KBM-7 (cell line): ENCODE measurements at places on chromosomes 1 and 21.

- DNase-seq = no peak
Observed at GRCh38 chr1:237887542-237887941, 3.2 kb downstream of the ZP4 start.

GRCh38 chr1:228898582-228898992, 163.3 kb downstream of the RHOU start:
- DNase-seq = peak; percentile 78

DNA sequence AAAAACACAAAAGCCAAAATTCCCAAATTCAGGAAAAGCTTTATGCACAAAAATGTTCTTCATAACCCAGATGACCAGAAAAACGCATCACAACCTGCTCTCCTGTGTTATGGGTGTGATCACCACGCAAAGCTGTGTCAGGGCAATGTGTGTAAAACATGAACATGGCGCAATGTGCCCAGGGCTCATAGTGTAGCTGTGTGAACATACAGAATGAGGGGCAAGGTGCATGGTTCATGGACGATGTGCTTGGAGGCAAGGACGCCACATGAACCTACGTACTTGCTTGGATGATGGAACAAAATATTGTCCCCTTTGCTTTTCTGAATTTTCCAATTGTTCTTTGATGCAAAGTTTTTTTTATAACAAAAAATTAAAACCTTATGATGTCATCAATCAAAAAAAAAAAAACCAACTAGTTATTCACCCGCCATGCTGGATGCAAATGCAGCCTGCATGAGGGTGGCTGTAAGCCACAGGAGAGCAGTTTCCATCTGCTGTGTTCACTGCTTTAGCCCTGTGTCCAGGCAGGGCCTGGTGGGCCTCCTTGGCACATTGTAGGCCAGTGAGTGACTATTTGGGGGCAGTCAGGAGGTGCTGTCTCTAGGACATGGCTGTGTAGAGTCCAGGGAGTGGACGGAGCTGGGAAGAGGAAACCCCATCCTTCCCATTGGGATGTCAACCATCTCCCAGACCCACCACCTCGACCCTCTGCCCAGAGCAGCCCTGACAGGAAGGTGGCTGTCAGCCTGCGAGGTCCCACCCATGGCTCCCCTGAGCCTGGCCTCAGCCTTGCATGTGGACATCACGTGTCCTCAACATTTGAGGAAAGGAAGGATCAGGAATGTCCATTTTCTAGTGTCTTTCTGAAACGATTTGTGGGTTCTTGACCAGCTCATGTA, 13.6 kb downstream of the KRTAP10-1 start:
- DNase-seq = no peak

GRCh38 chr1:178530037-178530402, 17.1 kb downstream of the TEX35 start:
- DNase-seq = no peak

DNA sequence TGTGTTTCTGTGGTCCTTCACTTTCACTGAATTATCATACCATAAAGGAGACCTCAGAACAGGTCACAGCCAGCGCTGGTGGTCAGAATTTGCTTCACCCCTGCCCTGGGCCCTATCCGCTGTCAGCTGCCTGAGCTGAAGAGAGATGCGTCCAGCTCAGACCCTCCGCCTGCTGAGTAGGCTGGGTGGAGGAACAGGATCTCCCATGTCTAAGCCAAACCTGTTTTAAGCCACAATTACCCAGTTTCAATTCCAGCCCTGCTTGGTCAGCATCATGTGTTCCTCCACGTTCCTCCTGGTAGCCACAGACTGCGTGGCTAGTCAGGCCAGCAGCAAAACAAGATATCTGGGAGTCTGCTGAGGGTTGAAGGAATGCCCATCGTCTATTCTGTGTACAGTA, 13.5 kb upstream of the BGLAP start:
- DNase-seq = no peak

GRCh38 chr1:210866532-210866931, 267.4 kb downstream of the KCNH1 start:
- DNase-seq = no peak
